ENCODE measurements at places on chromosomes 6 and 20. TPM values are rescaled to one million over a fixed set of nuclear protein-coding genes. Genes with fewer than 3 reads are reported as not detected.

- no peak for DNase-seq
Measured at GRCh38 chr6:100353276-100354015, 111.3 kb downstream of the SIM1 start.

- no peak for DNase-seq
Measured at GRCh38 chr6:5384276-5384675, 123.0 kb downstream of the FARS2 start.

Gene PLEKHG1
- total RNA-seq: 4.4 TPM

Gene CLDN20
- not detected for total RNA-seq

GRCh38 chr6:29685718-29686326 lies 4.9 kb upstream of the ZFP57 start:
- no peak for DNase-seq

- DNase-seq: no peak
Measured at GRCh38 chr6:142916881-142917280, 28.1 kb downstream of the HIVEP2 start.

- DNase-seq: no peak
Measured at GRCh38 chr20:59832406-59833363, 100.8 kb downstream of the SYCP2 start.

DNA sequence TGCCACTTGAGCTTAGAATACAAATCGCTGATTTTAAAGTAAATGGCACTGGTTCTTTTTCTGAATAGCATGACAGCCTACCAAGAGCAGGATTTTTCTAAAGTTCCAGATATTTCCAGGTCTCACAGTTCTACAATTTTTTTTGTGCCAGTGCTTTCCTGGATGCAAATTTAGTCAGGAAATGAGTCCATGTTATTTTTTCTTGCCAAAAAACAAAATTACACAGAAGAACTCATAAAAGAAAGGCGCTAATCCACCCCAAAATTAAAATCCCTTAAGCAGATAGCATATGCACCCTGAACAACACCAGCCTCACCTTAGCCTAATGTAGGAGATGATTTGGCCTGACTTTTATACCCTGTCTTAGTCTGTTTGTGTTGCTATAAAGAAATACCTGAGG lies 86.4 kb upstream of the ARG1 start:
- DNase-seq: no peak

DNA sequence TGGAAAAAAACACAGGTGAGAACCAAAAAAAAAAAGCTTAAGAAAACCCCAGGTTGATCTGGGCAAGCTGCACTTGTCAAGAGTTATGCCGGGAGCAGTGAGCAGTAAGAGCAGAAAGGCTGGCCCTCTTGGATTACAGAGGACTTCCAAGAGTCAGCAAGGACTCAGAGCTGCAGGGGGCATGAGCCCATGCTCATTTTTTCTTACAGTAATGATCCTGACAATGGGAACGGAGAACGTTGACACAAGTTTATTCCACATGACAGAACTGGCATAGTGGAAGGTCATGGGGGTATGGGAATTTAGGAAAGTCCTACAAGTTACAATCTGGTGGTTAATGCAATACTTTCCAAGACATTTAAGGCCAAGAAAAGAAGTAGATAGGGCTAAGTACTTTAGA lies 256.6 kb downstream of the GMDS start:
- DNase-seq: no peak

Gene RBL1
- 42.2 TPM for total RNA-seq

Measured in HT-29 (cell line).